CD4-positive, alpha-beta T cell treated with Interleukin-15 for 1 hour (primary cell): ENCODE measurements at places on chromosomes 5 and 9.

DNA sequence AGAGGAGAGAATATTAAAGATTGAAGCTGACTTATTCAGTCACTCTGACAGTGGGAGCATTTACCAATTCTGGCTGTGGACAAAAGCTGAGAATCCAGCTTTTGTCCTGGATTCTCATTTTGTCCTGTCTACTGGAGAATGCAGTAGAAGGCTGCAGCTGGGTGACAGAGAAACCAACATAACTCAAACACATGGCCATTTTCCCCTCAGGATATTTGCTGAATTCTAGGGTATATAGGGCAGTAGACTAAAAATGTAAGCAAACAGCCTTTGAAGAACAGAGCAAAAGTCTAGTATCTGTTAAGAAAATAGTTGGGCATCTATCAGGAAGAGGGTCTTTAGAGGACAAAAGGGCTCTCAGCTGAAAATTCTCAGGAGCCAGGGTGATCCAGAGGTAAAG, 20.6 kb downstream of the ZNF484 start:
- DNase-seq: no peak

DNA sequence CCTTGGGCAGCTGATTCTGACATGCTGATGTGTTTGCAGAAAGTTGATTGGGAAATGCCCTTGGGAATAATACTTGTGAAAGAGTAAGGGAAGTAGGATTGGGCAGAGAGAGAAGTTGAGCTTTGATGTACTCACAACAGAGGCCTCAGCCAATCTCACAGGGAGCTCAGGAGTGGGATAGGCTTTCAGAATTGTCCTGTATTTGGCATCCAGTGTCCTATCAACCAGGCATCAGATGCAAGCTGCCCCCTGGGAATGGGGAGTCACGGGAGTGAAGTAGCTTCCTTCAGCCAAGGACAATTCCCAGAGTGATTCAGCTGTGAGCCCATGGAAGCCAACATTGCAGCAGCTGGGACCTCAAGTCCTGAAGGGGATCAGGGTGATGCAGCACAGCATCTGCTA, 39.6 kb downstream of the DMAC1 start:
- DNase-seq: no peak

GRCh38 chr5:180718810-180719453, 20.9 kb downstream of the OR2Y1 start:
- no peak for DNase-seq

- no peak for DNase-seq
These were observed 53.7 kb downstream of the TARS1 start for GRCh38 chr5:33494466-33494865.

DNA sequence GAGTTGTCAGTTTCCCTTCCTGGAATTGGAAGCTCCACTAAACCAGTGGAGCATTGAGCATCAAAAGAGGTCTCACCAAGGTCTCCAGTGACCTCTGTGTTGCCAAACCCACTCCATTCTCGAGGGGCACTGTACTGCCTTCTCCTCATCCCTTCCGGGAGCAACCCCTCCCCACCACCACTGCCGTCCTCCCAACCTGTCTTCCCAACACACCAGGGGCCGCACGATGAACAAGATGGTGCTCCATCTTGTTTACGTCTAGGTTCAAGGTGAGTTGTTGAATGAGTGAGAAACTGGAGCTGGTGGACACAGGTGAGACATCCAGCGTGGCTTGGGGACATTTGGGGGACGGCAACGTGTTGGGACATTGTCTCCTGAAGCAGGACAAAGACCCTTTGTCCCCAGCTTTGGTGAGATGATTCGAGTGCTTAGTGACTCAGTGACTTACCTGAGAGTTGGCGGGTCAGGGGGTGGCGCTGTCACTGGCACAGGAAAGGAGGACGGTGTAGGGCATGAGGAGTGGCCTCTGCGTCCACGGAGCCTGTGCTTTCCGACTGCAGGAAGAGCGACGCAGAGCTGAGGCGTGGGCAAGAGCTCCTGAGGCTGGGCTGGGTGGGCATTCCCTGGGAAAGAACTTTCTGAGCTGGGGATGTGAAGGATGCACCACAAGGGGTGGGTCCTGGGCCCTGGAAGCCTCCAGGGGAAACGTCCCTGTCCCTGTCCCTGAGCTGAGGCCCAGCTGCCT, 44.8 kb upstream of the RNU6ATAC start:
- peak; percentile 13 for DNase-seq

GRCh38 chr5:115985802-115986757, 23.8 kb downstream of the LVRN start:
- DNase-seq: no peak

DNA sequence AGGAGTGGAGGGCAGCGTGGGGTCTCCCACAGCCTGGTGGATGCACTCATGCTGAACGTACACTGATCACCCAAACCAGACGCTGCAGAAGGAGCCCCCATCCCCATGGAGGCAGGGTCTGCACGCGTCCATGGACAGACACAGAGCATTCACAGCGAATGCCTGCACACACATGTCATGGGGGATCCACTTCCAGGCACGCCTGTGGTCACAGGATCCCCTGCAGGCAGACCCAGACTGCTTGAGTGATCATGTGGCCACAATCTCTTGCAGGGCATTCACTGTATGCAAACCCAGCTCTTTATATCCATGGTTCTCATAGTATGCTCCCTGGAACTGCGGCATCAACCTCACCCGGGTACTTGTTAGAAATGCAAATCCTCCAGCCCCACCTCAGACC, 5.4 kb downstream of the SNCB start:
- no peak for DNase-seq

- peak; percentile 30 for DNase-seq
These were observed 4.0 kb downstream of the NAIF1 start for GRCh38 chr9:128062846-128063831.

- DNase-seq: no peak
These were observed 408.5 kb upstream of the GRAMD2B start for GRCh38 chr5:126014676-126015075.

DNA sequence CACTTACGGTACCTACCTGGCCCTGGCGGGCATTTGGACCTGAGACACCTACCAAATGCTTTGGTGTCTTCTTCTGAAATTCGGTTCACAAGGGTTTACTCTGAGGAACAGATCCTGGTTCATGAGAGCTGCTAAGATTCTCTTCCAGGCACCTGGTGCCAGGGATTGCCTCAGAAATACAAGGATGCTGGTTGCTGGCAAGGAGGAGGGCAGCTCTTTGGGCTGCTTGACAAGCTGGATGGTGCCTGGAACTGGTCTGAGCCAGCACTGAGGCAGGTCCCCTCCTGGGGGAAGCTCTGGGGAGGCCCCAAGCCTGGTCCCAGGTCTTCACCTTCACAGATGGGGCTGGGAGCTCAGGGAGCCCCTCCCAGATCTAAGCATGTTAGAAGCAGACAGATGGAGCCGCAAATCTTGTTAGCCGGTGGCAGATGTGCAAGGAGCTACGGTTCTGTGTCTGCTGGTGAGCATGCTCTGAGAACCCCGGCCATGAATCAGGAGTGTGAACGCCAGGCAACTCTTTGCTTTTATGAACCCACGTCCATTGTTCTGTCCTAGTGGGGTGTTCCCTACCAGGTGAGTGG, 16.3 kb downstream of the FABP6 start:
- DNase-seq: no peak

- no peak for DNase-seq
These were observed 27.5 kb downstream of the GDNF start for GRCh38 chr5:37812365-37812764.

- DNase-seq: peak; percentile 55
These were observed 16.9 kb downstream of the DNAJC18 start for GRCh38 chr5:139422307-139422893.

GRCh38 chr5:170284231-170284630, 13.3 kb downstream of the LCP2 start:
- DNase-seq: no peak

DNA sequence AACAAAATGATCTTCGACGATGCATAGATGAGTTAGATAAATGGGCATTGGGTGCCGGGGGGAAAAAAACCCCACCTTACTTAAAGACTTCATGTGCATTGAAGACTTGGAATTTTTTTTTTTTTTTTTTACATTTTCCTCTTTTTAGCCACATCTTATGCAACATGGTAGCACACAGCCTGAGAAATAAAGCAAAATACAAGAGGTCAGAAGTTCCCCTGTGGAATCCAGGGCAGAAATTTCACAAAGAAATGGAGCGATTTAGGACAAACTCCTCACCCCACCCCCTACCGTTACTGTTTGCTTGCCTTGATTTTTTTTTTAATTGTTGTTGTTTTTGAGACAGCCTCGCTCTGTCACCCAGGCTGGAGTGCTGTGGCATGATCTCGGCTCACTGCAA, 153.2 kb downstream of the GOLPH3 start:
- no peak for DNase-seq

DNA sequence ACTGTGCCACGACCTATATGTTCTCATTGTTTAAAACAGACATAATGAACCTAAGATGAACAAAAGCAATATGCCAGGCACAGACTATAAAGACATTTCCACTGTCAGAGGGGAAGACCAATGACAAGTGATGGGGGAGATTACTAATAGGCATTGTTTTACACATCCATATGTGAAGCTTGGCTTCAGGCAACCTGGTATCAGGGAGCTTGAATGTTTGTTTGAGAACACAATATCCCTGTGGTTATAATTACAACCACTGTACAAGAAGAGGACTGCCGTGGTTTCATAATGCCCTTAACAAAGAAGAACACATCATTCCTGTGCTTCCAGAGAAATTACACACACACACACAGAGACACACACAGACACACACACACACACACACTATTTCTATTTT, 385.7 kb downstream of the BNC2 start:
- no peak for DNase-seq

- no peak for DNase-seq
These were observed 357.8 kb downstream of the TMEM167A start for GRCh38 chr5:82719368-82719767.

- no peak for DNase-seq
These were observed 129.1 kb downstream of the FANCC start for GRCh38 chr9:95188459-95188858.

DNA sequence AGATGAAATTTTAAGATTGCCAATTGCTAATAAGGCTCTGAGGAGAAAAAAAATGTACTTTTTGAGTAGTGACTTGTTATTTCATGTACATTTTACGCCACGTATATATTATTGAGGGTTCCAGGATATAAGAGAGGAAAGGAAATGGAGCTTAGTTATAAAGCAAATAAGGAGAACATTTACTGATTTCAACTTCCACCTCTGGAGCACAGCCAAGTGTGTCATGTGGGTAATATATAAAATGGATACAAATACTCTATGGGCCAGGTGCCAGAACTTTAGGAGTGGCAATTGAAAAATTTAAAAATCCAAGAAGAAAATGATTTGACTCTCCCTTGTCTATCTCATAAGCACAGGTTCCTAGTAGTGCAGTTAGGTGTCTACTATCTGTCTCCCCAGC, 45.0 kb upstream of the VLDLR start:
- no peak for DNase-seq

GRCh38 chr9:93974151-93974550, 19.0 kb upstream of the BARX1 start:
- no peak for DNase-seq

- no peak for DNase-seq
These were observed 3.7 kb upstream of the AJM1 start for GRCh38 chr9:136838314-136839228.

GRCh38 chr9:107188376-107188775, 94.7 kb upstream of the RAD23B start:
- DNase-seq: no peak

GRCh38 chr5:45262061-45262590, 434.1 kb downstream of the HCN1 start:
- DNase-seq: no peak

GRCh38 chr5:79495311-79495710, 18.6 kb downstream of the HOMER1 start:
- no peak for DNase-seq

- DNase-seq: no peak
These were observed 76.1 kb downstream of the SHB start for GRCh38 chr9:37992924-37993349.

GRCh38 chr9:15278091-15278687, 28.8 kb downstream of the TTC39B start:
- no peak for DNase-seq

- no peak for DNase-seq
These were observed 71.2 kb upstream of the PARP8 start for GRCh38 chr5:50595199-50595598.

- DNase-seq: no peak
These were observed 65.5 kb upstream of the OSMR start for GRCh38 chr5:38780316-38780715.

DNA sequence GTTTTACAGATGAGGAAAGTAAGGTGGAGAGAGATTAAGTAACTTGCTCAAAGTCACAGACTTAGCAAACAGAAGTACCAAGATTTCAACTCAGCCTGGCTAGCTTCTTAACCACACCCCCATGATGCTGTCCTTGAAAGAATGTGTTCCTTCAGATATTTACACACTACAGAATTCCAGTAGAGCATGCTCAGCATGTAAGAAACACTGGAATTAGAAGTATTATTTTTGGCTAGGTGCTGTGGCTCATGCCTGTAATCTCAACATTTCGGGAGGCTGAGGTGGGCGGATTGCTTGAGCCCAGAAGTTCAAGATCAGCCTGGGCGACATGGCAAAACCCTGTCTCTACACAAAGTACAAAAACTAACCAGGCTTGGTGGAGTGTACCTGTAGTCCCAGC, 142.4 kb downstream of the EDIL3 start:
- no peak for DNase-seq

- no peak for DNase-seq
These were observed 347.2 kb downstream of the CTNND2 start for GRCh38 chr5:11557063-11557462.

DNA sequence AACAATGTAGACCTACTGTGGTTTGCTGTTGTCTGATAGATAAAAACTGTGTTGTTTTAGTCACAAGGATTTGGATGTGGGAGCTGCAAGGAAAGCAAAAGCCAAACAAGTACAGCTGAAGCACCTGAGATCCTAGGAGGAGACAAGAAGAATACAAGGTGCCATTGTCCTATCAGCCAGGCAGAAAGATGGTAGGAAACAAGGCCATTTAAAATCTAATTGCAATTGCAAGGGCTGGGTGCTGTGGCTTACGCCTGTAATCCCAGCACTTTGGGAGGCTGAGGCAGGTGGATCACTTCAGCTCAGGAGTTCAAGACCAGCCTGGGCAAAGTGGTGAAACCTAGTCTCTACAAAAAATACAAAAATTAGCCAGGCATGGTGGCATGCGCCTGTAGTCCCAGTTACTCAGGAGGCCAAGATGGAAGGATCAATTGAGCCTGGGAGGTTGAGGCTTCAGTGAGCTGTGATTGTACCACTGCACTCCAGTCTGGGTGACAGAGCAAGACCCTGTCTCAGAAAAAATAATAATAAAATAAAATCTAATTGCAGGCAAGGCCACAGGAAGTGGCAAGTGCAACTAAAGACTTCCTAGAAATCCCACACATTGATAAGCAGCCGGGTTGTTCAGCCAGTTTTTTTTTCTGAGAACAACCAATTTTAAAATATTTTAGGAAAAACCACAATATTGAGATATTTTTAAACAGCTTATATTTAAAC, 22.6 kb downstream of the DOCK8 start:
- no peak for DNase-seq
